GM13976 (cell line): ENCODE measurements at places on chromosomes 16 and 17.

DNA sequence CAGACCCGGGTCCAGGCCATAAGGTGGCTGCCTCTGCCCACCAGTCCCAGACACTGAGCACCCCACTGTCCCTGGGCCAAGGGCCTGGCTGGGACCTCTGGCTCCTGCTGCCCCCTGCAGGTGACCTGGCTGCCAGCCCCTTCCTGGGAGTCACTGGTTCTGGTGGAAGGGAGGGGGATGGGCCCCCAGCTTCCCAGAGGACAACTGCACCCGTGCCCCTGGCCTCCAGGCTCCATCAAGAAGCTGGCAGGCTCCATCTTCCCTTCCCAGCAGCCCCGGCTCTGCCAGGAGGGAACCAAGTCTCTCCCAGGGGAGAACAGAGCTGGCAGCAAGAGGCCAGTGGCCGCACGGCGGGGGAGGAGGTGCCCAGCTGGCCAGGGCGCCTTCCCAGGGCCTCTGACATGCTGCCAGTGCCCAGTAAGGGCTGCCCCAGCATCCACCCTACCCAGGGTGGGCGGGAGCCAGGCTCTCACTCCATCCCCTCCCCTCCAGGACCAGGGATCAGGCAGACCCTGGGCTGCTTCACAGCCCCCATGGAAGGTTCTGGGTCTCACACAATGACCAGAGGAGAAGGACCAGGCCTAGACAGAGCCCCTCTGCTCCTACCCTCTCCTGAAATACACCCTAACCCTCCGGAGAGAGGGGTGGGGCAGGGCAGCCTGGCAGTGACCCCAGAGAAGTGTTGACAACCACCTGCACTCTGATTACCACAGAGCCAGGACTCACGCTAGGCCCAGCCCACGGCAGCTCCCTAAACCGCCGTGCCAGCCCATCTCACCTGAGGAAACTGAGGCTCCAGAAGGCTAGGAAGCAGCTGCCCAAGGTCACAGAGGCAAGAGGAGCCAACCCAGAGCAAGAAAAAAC lies 3.6 kb downstream of the CLUH start:
- DNase-seq: no peak

DNA sequence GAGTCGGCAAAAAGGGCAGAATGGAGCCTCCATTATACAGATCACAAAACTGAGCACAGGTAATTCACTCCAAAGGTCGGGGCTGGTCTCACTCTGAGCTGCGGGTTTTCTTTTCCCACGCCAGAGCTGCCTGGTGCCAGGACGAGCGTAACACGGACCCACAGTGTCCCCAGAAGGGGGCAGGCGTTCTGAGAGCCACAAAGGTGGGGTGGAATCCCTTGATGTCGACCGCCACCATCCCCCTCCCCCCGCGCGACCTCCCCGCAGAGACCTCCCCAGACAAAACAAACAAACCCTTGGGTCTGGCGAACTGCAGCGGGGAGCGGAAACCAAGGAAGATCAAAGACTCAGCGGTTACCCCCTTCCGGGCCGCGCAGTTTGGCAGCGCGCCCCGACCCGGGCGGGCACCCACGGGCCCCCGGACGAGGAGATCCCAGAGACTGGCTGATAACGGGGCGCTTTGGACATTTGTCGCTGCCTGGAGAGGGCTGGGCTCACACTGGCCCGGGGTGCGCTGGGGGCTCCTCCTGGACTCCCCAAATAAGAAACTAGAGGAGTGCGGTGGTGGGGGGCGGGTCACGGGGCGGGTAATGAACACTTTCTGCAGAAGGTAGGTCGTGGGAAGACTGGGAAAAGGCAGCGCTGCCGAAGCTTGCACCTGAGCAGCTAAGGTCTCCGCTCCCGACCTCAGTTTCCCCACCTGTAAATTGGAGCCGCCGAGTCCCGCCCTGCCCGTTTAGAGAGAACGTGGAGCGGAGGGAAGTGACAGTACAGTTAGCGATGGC lies 664 bp upstream of the NKD1 start:
- peak; percentile 70 for DNase-seq

- DNase-seq: peak; percentile 24
Observed at GRCh38 chr16:50304467-50305440, 38.4 kb downstream of the ADCY7 start.

GRCh38 chr16:87817910-87818309 lies 51.4 kb downstream of the SLC7A5 start:
- no peak for DNase-seq

- no peak for DNase-seq
Observed at GRCh38 chr16:81547194-81547938, 102.8 kb downstream of the CMIP start.

DNA sequence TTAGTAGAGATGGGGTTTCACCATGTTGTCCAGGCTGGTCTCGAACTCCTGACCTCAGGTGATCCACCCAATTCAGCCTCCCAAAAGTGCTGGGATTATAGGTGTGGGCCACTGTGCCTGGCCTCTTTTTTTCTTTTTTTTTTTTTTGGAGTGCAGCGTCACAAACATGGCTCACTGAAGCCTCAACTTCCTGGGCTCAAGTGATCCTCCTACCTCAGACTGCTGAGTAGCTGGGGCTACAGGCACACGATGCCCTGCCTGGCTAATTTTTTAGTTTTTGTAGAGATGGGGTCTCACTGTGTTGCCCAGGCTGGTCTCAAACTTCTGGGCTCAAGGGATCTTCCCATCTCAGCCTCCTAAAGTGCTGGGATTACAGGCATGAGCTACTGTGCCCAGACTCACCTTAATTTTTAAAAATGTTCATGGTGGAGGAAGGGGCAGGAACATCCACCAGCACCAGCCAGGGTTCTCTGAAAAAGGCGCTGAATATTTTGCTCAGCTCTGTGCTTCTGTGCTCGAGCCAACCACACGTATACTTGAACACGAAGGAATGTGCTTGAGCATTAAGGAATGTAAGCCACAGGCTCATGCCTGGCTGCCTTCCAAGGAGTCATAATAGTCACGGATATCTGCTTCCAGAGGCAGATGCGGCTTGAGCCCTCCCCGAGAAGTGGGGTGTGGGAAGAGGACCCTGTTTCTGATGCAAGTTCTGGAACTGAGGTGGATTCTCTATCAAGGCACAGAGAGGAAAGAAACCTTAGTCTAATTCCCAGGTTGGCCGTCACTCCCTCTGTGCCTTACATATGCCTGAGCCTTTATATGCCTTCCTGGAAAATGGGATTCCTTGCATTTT lies 65.5 kb upstream of the CREBBP start:
- no peak for DNase-seq

DNA sequence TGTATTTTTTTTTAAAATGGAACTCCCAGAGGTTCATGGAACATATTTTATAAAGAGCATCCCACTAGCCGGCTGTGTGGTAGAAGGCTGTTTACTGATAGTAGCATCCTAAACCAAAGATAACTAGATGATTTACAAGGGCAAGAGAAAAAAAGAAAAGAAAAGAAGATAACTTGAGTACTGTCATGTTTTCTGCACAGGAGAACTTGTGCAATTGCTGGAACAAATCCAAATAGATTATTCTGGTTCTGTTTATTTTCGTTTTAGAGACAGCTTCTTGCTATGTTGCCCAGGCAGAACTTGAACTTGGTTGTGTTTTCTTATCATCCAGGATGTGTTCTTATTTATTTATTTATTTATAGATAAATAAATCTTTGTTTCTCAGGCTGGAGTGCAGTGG lies 20.9 kb upstream of the PPM1D start:
- DNase-seq: no peak

DNA sequence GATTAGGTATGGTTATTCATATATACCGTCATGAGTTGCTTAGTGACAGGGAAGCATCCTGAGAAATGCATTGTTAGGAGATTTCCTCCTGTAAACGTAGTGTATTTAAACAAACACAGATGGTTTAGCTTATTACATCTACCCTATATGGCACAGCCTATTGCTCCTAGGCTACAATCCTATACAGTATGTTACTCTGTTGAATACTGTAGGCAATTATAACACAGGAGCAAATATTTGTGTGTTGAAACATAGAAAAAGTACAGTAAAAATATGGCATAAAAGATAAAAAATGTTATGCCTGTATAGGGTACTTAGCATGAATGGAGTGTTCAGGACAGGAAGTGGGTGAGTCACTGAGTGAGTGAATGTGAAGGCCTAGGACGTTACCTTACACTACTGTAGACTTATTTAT lies 157.7 kb downstream of the CDH11 start:
- no peak for DNase-seq

DNA sequence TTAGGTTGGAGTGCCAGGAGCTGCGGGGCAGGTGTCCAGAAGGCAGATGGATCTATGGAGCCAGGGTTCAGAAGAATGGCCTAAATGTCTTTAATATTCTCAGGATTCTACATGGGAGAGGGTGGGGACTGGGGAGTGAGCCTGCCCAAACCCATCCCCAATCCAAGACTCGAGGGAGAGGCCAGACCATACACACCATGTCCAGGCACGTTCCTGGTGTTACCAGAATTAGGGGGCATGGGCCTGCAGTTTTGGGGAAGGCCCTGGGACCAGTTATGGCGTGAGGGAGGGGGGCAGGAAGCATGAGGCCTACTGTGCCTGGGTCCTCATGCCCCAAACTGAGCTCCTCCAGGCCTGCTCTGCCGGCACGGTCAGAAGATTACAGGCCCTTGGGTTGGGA lies 1.9 kb downstream of the TAX1BP3 start:
- no peak for DNase-seq

GRCh38 chr17:17872547-17873345 lies 36.0 kb upstream of the SREBF1 start:
- no peak for DNase-seq

DNA sequence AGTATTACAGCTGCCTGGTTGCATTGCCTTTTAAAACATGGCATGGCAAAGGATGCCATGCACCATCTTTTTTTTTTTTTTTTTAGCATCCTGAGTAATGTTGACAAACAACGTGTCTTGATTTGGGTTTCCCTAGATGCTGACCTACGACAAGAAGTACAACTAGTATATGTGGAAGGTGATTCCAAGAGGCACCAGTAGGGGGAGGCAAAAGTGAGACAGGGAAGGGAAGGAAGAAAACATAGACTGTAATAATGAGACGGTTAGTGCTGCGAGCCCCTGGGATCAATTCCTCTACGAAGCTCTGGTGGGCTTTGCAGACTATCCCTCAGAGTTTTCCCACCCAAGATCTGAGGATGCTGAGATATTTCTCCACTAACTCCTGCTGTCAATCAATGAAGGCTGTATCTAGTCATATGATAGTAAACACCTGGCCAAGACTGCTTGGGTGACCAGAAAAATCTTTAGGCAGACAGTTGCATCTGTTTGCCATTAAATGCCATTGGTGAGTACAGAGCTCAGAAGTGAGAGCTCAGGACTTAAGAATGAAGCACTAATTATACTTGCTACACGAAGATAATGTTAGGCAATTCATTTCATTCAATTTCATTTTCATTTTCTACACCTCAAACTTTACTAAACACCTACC lies 458.6 kb upstream of the GOT2 start:
- peak; percentile 16 for DNase-seq

DNA sequence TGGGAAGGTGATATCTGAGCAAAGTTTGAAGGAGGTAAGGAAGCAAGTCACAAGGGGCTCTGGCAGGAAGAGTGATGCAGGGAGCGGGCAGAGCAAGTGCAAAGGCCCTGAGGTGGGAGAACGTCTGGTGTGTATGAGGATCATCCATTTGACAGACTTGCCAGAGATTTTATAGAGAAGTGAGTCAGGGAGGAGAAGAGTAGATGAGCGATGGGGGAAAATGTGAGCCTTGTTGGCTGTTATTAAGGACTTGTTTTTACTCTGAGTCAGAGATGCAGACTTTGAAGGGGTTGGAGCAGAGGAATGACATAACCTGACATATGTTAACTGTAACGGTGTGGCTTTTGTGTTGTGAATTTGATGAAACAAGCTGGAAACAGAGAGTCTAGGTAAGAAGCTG lies 3.5 kb upstream of the CLEC10A start:
- no peak for DNase-seq

GRCh38 chr17:50459756-50460155 lies 8.9 kb downstream of the CHAD start:
- peak; percentile 7 for DNase-seq

- peak; percentile 38 for DNase-seq
Observed at GRCh38 chr17:71472809-71473789, 647.7 kb upstream of the SOX9 start.

- no peak for DNase-seq
Observed at GRCh38 chr17:39177256-39177655, 11.3 kb upstream of the ARL5C start.

GRCh38 chr16:48546774-48547173 lies 63.2 kb downstream of the N4BP1 start:
- no peak for DNase-seq

GRCh38 chr17:10646392-10646990 lies 10.6 kb downstream of the MYH3 start:
- peak; percentile 75 for DNase-seq

DNA sequence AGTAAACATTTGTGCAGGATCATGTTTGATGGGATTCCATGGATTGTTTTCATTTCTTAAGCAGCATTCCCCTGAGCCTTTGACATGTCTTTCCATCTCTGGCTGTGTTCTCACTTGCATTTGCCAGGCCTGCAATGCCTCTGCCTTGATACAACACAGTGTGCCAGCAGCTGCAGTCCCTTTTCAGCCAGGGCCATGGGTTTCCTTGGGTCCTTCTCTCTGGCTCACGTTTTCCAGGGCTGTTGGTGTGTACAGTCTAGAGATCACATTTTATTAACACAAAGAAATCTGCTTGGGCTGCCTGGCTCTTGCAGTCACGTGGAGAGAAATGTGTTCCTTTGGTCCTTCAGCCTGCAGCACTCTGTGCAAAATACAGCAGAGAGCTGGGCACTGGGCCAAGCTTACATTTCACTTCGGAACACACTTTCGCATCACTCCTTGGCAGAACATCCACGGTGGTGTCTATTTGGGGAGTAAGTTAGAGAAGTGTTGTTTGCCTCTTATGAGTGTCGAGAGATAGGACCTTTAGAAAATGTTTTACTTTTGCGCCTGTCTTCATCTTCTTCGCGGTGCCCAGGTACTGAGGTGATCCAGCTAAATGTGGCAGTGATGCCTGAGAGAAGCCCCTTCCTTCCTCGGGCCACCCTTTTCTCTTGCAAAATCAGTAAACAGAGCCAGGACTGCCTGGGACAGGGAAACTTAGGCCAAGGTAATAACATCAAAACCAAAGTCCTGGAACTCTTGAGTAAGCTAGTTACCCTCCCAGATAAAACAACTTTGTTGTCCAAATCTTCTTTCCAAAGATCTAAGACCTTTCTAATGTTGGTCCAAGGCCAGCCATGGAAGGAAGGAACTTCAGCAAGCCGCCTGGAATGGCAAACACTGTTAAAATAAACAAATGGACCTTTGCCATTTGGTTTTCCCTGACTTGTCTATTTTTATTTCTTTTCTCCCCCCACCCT lies 20.9 kb downstream of the HLF start:
- no peak for DNase-seq

GRCh38 chr16:11801481-11802021 lies 4.5 kb upstream of the ZC3H7A start:
- DNase-seq: no peak

- DNase-seq: no peak
Observed at GRCh38 chr17:72529386-72529785, 408.6 kb downstream of the SOX9 start.

DNA sequence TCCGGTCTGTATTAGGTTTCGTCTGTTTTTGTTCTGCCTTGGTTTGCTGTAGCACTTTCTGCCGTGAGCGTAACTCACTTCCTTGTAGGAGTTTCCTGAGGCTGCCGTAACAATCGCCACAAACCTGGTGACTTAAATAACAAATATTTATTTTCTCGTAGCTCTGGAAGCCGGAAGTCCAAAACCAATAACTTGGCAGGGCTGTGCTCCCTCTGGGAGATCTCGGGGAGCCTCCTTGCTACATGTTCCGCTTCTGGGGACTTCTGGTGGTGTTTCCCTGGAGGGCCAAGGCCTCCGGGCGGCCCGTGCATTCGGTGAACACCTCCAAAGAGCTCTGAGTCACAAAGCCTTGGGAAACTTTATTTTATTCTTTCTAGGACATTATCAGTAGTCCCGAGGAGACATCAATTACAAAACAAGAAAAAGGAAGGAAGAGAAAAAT lies 6.8 kb upstream of the WDR45B start:
- DNase-seq: no peak

GRCh38 chr16:76176153-76176552 lies 101.0 kb upstream of the CNTNAP4 start:
- DNase-seq: peak; percentile 7
